ENCODE measurements at places on chromosomes 6 and 20.

GRCh38 chr6:6890400-6890858 is 217.3 kb upstream of the RREB1 start:
- DNase-seq = no peak

GRCh38 chr6:169970306-169970988 is 219.0 kb downstream of the ERMARD start:
- no peak for DNase-seq

- DNase-seq = no peak
Measured at GRCh38 chr6:166600931-166601330, 14.5 kb upstream of the RAMACL start.

- DNase-seq = no peak
Measured at GRCh38 chr6:134446896-134447295, 129.0 kb upstream of the SGK1 start.

DNA sequence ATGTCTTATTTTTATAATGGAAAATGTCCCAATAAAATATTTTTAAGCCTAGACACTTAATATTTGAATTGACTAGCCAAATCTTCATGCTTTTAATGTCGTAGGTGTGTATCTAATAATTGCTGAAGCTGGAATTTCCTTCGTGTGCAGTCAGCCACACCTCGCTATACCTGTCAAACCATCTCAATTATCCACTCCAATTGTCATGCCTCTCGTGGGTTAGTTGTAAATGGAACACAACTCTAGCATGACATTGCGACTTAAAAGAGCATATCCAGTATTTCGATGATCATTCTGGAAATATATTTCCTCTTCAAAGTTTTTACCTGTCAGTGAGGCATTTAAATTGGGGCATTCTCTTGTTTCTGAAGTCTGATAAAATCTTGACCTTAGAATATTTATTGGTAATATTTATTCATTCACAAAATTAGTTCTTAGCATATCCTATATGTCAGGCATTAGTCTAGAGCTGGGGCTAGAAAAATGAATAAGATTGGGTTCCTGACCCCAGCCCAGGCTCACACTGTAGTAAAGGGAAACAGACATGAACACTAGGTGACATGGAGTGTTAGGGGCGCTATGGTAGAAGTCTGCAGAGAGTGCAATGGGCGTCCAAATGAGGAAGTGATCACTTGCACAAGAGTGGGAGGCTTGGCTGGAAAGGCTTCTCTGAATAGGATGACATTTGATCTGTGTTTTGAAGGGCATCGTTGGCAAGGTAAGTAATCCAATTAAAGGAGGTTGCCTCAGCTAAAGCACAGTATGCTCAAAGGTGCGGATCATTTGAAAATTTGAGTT is 11.0 kb upstream of the CFAP206 start:
- DNase-seq = peak; percentile 2

DNA sequence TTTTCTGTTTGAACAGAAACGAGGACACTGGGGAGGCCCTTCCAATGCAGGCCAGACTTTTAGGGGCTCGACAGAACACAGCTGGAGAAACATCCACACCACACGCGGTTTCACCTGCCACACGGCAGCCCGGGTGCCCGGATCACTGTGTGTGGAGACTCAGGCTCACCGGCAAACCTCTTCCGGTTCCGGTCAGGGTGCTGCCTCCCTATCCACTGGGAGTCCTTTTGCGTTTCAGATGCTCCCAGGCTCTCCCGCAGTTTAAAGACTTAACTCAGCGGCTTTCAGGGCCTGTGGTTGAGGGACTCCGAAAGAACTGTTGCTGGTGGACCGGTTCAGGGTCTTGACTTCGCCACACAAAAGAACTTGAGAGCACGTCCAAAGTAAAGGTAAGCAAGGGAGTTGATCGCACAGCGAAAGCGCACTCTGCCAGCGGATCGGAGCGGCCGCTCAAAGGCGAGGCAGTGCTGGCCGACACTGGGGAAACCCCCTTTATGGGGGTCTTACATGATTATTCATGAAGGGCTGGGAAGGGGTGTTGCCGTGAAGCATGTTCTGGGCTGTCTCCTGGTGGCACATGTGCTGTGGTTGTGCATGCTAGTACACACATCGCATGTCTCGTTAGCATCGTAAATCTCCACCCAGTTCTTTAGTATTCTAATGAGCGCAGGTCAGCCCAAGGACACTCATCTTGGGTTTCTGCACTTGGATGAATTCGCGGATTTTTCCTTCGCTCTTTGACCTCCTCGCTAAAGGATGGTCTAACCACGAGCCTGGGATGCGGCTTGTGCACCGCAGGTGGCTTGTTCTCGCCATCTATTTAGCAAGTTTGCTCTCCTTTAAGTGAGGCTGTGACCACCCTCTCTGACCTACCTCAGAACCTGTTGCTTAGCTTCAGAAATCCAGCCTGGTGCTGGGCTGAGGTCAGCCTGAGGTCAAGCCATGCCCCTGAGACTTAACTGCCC is 180.3 kb downstream of the CDH26 start:
- peak; percentile 41 for DNase-seq

GRCh38 chr6:46054516-46054915 is 38.9 kb upstream of the CLIC5 start:
- DNase-seq = no peak

DNA sequence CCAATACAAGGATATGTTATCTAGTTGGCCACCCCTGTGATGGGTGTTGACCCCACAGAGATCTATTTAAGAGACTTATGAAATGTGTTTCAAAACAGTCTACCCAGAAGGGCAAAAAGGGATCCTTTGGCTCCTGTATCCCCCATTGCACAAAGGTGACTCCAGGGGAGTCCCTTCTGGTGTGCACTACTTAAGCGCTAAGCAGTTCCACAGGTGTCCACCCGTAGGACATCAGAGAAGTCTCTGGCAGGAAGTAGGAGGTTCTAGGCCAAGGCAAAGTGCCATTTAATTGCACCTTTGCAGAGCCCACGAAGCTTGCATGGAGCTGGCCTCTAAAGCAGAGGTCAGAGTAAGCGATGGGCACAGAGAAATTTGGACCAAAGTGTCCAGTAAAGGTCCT is 147.7 kb downstream of the MRPL14 start:
- no peak for DNase-seq

- DNase-seq = no peak
Measured at GRCh38 chr6:113141901-113142300, 715.2 kb upstream of the MARCKS start.

- no peak for DNase-seq
Measured at GRCh38 chr6:36978421-36979346, 7.3 kb downstream of the MTCH1 start.

- no peak for DNase-seq
Measured at GRCh38 chr20:22807045-22807444, 222.7 kb upstream of the FOXA2 start.

GRCh38 chr6:169998457-169998856 is 247.0 kb downstream of the ERMARD start:
- DNase-seq = no peak

DNA sequence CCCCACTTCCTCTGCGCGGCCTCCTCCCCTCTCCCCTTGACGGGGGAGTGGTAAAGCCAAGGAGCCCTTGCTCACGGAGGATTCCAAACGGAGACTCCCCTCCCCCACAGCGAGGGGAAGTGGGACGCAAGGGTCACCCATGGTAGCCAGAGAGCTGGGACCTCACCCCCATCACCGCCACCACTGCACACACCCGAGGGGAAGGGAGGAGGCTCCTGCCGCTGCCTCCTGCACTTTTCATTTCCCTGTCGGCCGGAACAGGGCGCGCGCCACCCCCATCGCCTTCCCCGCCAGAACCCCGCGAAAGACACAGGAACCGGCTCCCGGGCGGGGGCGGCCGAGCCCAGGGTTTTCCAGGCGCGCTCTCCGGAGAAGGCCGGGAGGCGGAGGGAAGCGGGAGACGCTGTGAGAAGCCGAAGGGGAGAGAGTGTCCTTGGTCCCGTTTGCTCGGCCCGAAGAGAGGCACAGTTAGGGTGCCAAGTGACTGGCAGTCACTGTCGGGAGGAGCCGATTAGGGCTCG is 789 bp downstream of the CCND3 start:
- peak; percentile 46 for DNase-seq

Data from CD4-positive, alpha-beta T cell treated with Interleukin-12 subunit alpha and Interleukin-12 subunit beta, for 1 hour (primary cell).